ENCODE measurements at places on chromosomes 1 and 21. TPM values are rescaled to one million over a fixed set of nuclear protein-coding genes. Genes with fewer than 3 reads are reported as not detected.

DNA sequence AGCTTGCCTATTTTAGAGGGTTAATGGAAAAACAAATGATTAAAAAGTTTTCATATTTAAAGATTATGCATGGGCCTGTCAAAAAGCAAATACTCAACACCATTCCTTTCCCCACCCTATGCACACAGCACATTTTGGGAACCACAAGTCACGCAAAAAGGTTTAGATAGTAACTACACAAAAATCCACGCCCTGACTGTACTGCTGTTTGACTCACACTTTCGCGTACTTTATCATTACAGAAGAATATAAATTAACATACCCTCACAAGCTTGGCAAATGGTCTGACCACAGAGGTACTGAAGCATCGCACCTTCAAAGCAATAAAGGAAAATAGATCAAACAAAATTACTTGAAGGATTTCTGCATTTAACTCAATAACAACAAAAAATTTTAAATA lies 1.4 kb downstream of the ATP5PO start:
- H3K4me3 ChIP-seq, result peak overlapping the region; percentile 88
- peak overlapping the region; percentile 93 for H3K27ac ChIP-seq
- peaks cover 17% of the 10 kb centered on the region for H3K4me1 ChIP-seq
- DNase-seq, result no peak
- no peaks in the 10 kb centered on the region for H3K27me3 ChIP-seq
- peaks cover 42% of the 10 kb centered on the region for H3K36me3 ChIP-seq

Gene GBP4
- 15.0 TPM for total RNA-seq

Gene KIF17
- total RNA-seq, result 3.8 TPM

Gene TMEM240
- total RNA-seq, result not detected

GRCh38 chr1:150281758-150282557 lies at the start of gene CIART:
Gene CIART (plus strand): TSS chr1:150282554. CDS start chr1:150283268, 714 bp downstream.
- H3K27ac ChIP-seq, result peak within 1 kb of the TSS; percentile 95
- DNase-seq, result peak; percentile 99
- H3K27me3 ChIP-seq, result no peaks in the 10 kb centered on the region
- H3K36me3 ChIP-seq, result no peaks in the 10 kb centered on the region
- peak within 1 kb of the TSS; percentile 78 for H3K4me3 ChIP-seq
- H3K4me1 ChIP-seq, result peaks cover 34% of the 10 kb centered on the region

GRCh38 chr1:183490932-183491331 lies 18.6 kb downstream of the SMG7 start:
- no peaks in the 10 kb centered on the region for H3K27me3 ChIP-seq
- no peak for DNase-seq
- no peaks in the 10 kb centered on the region for H3K36me3 ChIP-seq
- H3K4me1 ChIP-seq, result no peaks in the 10 kb centered on the region
- no peak overlapping the region for H3K27ac ChIP-seq

- no peak overlapping the region for H3K27ac ChIP-seq
- no peak for DNase-seq
- no peaks in the 10 kb centered on the region for H3K27me3 ChIP-seq
- H3K4me1 ChIP-seq, result peaks cover 30% of the 10 kb centered on the region
- no peak overlapping the region for H3K4me3 ChIP-seq
These were observed 16.2 kb downstream of the PLEKHO1 start for GRCh38 chr1:150165622-150166612.

- no peaks in the 10 kb centered on the region for H3K4me1 ChIP-seq
- H3K4me3 ChIP-seq, result no peak overlapping the region
- no peaks in the 10 kb centered on the region for H3K27me3 ChIP-seq
- DNase-seq, result no peak
- H3K36me3 ChIP-seq, result no peaks in the 10 kb centered on the region
These were observed 36.0 kb upstream of the ATP2B4 start for GRCh38 chr1:203590603-203591002.

- H3K27me3 ChIP-seq, result no peaks in the 10 kb centered on the region
- peak; percentile 69 for DNase-seq
- peak overlapping the region; percentile 5 for H3K4me3 ChIP-seq
- peaks cover 96% of the 10 kb centered on the region for H3K4me1 ChIP-seq
- H3K36me3 ChIP-seq, result no peaks in the 10 kb centered on the region
- peak overlapping the region; percentile 96 for H3K27ac ChIP-seq
These were observed 12.3 kb downstream of the NES start for GRCh38 chr1:156664767-156665411.

DNA sequence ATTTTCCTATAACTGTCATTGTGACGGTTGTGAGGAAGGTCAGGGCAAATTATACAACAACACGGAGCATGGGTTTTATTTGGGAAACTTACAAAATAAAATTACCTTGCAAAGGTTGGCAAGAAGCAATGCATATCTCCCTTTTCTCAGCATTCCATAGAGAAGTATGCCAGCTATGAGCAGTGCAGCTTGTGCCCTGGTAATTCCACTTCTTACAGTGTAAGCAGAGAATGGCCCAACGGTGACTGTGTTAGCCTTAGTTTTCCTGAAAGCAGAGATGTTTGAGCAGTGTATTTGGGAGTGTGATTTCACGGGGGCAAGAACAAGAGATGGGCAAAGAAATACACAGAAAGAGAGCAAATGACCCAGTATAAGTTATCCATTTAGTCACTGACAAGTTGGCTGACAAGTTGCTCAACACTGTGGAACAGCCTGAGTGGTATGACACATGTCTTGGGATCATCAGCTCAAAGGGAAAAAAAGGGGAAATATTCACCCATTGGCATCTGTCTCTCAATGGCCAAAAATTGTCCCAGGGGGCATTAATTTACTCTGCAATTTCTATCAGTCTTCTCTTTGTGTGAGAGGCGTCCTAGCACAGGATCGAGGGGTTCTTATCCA lies 210.9 kb upstream of the NRIP1 start:
- DNase-seq, result no peak
- no peaks in the 10 kb centered on the region for H3K27me3 ChIP-seq
- H3K4me3 ChIP-seq, result no peak overlapping the region

GRCh38 chr21:36544545-36544944 lies 64.6 kb upstream of the CLDN14 start:
- no peaks in the 10 kb centered on the region for H3K4me1 ChIP-seq
- no peak overlapping the region for H3K27ac ChIP-seq
- no peak for DNase-seq
- peaks cover 7% of the 10 kb centered on the region for H3K27me3 ChIP-seq
- no peaks in the 10 kb centered on the region for H3K36me3 ChIP-seq

DNA sequence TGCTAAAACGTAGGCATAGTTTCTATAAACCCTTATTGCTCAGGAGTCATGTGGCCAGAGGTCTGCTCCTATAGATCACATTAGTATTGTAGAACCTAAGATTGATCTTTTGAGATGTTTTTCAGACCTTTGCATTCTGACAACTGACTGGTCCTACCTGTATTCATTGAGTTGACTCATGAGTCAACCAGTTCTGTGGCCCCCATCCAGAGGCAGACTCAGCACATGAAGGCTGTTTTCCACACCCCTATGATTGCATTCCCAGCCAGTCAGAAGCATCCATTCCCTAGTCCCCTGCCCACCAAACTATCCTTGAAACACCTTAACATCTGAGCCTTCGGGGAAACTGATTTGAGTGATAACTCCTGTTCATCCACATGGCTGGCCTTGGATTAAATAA lies 451.7 kb downstream of the SIPA1L2 start:
- H3K36me3 ChIP-seq, result no peaks in the 10 kb centered on the region
- no peak overlapping the region for H3K27ac ChIP-seq
- H3K4me3 ChIP-seq, result no peak overlapping the region
- DNase-seq, result no peak
- H3K27me3 ChIP-seq, result no peaks in the 10 kb centered on the region
- no peaks in the 10 kb centered on the region for H3K4me1 ChIP-seq
